ENCODE measurements at places on chromosomes 5 and 9.

DNA sequence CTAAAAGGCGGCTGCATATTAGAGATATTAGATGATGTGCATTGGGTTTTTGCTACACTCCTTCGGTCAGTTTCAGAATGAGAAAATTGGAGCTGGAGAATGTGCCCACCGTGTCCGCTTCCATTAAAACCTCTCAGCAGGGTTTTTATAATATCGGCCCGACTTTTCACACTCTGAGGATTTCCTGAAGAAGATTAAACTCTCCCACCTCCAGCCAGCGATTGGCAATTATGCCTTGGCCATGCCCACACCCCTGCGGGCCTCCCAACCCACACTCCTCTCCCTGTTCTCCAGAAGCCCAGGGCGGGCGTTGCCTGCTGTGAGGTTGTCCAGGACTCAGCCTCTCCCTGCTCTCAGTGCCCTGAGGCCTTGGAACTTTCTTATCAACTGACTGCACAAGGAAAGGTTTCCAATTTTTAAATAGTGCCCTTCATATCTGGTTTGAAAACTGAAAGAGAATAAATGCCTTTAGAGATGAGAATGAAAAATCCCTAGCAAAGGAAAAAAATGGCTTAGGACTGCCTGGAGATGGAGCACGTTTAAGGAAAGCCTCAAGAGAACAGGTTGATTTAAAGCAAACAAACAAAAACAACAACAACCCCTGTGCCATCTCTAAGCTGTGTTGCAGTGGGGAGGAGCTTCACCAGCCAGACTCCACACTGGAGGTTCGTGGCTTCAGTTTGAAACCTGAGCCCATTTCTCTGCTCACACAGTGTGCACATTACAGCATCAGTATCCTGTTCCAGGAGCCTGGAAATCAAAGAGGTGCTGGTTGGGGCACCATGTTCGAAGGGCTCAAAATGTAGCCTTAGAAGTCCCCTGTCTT, 292.9 kb downstream of the NSG2 start:
- DNase-seq, result no peak

DNA sequence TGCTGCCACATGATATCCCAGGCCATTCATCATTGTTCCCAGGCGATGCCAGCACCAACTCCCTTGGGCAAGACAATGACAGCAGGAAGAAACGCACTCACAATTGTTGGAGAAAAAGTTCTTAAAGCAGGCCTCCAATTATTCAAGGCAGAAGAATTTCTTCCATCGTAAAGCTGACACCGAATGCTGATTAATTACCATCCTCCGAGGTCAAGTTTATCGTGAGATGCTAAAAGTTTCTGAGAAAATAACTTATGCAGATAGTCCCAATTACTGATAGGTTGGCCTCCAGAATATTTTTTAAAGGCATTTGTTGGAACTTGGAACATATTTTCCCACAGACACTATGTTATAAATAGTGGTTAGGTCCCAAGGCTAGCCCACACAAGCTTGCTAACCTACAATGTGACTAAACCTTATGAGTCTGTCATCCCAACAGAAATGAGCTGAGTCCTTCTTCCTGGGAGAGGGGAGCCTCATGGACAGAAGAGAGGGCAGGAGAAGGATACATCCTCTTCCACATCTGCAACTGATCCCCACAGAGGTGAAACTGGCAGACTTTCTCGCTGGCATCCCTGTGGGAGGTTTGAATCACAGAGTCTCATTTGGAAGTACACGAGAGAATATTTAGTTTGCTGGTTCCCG, 202.4 kb upstream of the TBC1D2 start:
- DNase-seq, result no peak

DNA sequence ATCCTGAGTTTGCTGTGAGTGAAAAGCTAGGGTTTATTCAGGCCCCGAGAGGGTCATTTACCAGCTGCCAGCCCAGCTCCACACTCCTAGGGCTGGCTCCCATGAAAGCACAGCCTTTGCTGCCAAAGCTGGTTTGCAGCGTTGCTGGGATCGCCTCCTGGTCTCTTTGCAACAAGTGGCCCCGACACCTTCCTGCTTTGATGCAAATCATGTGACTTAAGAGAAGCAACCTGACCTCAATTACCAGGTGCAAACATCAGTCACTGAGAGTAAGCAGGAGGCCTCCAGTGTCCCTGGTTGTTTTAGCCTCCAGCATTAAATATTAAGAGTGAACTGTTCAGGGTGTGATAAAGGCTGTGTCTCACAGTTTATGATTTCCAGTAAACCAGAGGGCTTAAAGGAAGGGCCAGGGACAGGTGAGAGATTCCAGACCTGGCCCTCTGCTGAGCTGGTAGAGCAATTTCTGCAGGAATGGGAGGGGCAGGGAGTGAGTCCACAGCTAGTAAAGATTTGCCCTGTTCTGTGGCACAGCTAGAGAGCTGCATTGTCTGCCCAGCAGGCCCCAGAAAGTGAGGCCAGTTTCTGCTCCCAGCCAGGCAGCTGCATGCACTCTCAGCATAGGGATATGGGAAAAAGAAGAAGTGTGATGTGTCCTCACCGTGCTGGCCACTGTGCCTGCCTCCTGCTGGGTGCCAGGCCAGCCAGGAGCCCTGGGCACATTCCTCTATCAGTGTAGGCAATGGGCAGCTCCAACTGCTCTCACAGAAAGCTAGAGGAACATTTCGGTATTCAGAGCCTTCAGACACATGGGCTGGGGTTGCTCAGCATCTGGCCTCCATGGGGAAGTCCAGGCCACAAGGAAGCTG, 58.0 kb downstream of the SLC22A5 start:
- DNase-seq, result no peak

- DNase-seq, result no peak
These were observed 12.8 kb upstream of the LCP2 start for GRCh38 chr5:170310256-170310926.

DNA sequence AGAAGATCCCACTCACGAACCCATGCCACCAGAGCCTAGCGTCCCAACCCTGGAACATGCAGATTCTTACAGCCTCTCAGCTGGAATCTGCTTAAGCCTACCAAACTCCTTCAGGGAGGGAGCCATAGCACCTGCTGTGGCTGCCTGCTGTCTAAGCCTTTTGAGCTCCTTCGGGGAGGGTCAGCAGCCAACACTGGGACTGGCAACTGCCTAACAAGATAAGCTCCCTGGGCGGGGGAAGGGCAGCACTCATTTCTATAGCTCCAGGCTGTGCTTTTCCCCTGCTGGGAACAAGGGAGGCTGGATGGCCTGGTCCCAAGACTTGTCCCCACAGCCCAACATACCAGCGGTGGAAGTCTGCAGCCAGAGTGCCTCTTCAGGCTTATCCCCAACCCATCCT, 199.1 kb upstream of the OR13F1 start:
- DNase-seq, result no peak

DNA sequence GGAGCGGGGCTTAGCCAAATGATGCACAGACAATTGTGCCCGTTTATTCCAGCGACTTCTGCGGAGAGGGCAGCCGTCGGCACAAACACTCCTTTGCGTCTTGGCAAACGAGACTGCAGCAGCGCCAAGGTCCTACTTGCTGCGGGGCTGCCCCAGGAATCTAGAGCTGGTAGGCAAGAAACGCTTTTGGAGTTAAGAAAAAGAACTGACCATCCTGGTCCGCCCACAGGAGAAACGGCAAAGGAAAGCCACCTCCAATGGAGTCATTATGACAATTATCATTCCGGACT, 2.3 kb downstream of the RXFP3 start:
- DNase-seq, result no peak

DNA sequence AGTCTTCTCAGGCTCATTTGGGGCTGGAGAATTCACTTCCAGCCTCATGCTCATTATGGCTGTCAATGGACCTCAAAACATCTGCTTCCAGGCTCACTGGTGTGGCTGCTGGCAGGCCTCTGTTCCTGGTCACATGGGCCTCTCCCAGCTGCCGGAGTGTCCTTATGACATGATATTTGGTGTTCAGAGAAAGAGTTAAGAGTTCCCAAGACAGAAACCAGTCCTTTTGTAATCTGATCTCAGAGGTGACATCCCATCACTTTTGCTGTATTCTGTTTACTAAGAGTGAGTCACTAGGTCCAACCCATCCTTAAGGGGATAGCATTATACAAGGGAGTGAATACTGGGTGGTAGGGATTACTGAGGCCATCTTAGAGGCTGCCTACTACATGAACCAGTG, 104.6 kb downstream of the CACNA1B start:
- DNase-seq, result no peak

DNA sequence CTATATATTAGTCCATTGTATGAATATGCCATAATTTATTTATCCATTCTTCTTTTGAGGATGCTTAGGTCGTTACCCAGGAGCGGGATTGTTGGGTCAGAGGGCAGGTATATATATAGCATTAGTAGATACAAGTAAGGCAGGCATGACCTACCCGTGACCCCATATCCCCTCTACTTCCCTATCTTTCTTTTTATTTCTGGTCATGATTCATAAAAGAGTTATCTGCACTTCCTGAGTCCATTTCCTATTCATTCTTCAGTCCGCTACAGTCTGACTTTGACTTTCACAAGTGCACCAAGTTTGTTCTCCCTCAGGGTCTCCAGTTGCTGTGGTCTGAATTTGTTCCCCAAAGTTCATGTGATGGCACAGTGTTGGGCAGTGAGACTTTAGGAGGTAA, 6.9 kb downstream of the RHOBTB3 start:
- no peak for DNase-seq

DNA sequence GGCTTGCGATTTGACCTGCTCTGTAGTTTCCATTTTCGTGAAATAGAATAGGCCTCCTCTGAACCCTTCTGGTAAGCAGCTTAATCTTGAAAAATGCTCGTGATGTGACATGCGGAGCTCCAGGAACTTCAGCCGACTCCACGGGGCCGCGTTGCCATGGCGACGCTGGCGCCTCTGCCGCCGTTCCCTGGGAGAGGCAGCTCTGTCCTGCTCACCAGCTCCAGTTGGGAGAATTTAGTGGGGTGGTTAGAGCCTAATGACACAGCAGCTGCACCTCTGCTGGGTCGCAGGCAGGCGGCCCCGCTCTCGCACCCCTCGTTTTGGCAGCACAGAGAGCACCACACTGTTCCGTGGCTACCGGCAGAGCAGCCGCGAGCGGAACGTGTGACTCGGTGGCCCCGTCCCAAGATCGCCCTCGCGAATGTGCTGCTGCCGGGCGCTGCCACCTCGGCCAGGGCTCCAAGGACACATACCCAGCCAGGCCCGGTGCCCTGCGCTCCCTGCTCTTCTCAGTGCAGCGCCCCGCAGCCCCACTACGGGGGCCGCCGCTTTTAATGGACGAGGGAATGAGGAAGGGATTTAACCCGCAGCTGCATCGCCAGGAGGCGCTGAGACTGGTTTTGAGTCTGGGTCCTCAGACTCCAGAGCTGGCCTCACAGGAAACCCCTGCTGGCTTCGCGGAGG, 131.2 kb upstream of the LMX1B start:
- peak; percentile 93 for DNase-seq

- DNase-seq, result no peak
These were observed at the start of gene MCIDAS for GRCh38 chr5:55226934-55227663. MCIDAS (minus strand) TSS chr5:55227315; CDS start chr5:55227138, 177 bp downstream.

GRCh38 chr9:105435453-105435852, 12.4 kb upstream of the FSD1L start:
- DNase-seq, result no peak

DNA sequence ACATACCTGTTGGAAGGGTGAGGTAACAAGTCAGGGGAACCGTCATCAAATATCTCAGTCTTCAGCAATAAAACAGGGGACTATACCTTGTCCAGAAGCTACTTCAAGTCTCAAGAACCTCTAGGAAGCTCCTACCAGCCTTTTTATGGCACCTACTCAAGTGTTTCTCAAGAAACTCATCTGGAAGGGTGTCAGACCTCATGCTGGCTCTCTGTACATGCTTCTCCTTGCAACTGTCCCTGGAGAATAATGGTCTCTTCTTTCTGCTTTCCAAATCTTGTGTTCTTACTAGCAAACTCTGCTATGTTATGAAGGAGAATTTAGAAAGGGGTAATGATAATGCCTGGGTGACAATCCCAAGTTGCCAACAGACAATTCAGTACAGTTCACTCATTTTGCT, 8.3 kb upstream of the PTAR1 start:
- no peak for DNase-seq

DNA sequence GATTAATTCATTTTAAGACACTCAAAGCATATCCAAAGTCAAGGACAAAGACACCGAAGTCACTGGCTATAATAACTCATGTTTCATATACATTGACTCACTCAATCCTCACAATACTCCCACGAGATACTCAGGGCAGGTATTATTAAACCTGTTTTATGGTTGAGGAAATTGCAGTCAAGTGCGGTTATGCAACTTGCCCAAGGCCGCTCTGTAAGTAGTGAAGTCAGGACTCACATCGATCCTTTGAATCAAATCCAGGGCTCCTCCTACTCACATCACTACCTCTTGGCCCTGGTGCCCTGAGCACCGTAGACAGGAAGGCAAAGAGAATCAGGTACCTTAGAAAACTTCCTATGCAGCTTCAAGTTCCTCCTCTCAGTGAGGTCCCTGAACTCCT, 87.8 kb upstream of the APC start:
- no peak for DNase-seq

GRCh38 chr5:65855766-65856315, 70.5 kb upstream of the ERBIN start:
- DNase-seq, result no peak

DNA sequence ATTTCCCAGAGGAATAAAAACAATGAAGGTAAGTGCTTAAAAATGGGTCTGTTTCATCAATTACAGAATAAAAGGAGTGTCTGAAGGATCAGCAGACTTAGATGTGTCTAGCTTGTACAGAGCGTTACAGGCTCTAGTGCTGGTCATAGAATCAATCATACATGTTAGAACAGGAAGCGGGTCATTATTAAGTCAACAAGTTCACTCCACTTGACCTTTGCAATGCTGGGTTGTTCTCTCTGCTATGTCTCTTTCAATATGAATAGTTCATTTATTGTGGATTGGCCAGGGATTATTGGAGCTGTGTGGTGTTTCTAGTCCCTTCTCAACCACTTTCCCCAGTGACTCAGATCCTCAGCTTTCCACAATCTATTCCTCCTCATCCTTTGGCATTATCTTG, 20.7 kb upstream of the EGFLAM start:
- DNase-seq, result no peak

DNA sequence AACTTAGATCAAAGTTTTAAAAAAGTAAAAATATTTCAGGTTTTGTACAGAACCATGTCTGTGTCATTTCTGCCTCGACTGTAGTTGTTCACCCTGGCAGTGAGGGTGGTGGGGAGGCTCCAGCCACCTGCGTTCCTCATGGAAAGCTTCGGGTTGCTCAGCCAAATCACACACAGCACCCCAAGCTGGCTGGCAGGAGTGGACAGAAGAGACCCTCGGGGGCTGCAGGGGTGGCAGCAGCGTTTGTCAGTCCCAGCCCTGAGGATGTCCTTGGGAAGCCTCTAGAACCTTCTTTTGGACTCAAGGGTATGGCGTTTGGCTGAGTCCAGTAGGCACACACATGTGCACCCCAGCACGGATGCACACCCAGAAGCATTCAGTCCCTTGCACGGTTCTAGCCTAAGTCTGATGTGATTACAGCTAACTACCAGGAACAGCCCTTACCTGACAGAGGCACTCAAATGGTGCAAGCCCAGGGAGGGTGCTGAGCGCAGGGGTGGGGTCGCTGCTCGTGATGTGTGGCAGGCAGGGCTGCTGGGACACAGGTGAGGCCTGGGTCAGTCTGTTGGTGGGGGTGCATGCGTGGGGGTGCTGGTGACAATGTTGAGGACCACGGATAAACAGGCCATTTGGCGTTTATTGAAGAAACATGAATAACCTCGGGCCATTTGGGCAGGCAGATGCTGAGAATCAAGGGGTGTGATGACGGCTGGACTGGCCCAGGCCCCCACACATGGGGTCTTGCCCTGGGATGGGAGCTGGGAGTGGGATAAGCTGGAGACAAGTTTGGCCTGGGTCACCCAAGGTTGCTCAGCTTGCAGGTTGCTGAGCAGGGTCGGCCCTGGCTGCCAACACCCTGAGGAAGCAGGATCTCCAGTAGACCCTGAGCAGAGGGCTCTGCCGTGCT, 103.4 kb downstream of the PHF2 start:
- no peak for DNase-seq

Measured in astrocyte of the spinal cord (primary cell).